ENCODE measurements at places on chromosomes 12 and 14.

DNA sequence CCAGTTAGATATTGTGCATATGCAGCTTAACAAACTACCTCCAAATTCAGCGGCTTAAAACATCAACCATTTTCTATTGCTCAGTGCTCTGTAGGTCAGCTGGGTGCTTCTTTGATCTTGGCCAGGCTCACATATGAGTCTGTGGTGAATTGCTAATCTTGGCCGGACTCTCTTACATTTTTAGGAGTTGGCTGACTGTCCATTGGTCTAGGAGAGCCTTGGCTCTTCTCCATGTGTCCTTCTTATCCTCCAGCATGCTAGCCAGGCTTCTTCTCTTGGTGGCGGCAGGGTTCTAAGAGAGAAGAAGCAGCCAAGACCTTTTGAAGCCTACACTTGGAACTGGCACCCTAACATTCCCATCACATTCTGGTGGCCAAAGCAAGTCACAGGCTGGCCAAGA, 174.3 kb upstream of the PWP1 start:
- DNase-seq, result no peak

DNA sequence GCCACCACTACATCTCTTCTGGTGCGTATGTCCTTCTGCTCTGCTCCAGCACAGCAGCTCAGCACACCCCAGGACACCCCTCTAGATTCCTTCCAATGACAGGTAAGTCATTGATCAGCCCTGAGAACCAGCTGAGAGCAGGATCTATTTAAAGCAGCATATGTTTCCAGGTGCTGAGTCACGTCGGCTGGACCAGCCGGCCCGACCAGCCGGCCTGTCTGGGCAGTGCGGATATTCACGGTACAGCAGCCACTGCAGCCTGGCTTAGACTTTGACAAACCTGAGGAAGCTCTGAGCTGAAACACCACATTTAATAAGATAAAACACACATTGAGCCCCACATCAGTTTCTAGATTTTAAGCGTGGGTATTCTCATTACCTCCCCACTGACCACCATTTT, 31.8 kb upstream of the RPH3A start:
- no peak for DNase-seq

GRCh38 chr14:32258336-32258993, 55.4 kb upstream of the RNU6-8 start:
- no peak for DNase-seq

GRCh38 chr14:34138175-34138574, 187.3 kb upstream of the EGLN3 start:
- no peak for DNase-seq

DNA sequence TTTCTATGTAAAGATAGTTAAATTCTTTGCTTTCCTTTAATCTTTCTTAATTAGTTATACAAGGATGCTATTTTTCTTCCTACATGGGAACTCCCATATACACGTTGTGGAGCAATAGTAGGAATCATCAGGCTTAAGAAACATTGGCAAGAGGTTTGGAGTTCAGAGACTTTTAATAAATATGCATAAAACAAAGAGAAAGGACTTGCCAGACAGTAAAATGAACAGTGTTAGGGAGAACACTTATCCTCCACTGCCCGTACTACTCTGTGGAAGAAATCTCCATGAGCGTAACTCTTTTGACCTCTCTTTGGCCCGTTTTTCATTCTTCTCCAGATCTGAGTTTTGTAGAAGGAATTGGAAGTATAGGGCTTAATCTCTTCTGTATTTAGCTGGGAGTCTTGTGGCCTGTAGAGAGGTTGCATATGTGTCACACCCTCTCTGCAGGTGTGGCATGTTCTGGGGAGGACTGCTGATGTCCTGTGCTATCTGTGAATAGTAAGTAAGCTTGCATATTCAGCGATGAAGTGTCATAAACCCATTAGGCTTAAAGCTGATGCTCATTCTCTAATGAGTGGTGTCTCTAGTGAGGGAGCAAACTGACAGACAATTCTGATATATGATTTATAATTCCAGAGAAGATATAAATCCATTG, 455.4 kb upstream of the FAR2 start:
- DNase-seq, result no peak

GRCh38 chr14:70696026-70696425, 54.3 kb downstream of the TTC9 start:
- DNase-seq, result no peak

GRCh38 chr12:47094804-47095203, 15.0 kb upstream of the AMIGO2 start:
- no peak for DNase-seq

GRCh38 chr14:103450416-103450815, 65.2 kb downstream of the MARK3 start:
- no peak for DNase-seq

All from aorta (tissue), 5 donors.